WTC11 (cell line): ENCODE measurements at places on chromosomes 3 and 15. TPM values are rescaled to one million over a fixed set of nuclear protein-coding genes. Genes with fewer than 3 reads are reported as not detected.

The GRIP2 gene
- 11.4 to 12.0 TPM (median 11.7 TPM) in 3 replicates for total RNA-seq

- DNase-seq, result no peak
- no peak overlapping the region for H3K27ac ChIP-seq
- no peak overlapping the region for H3K4me3 ChIP-seq
- no peaks in the 10 kb centered on the region for H3K36me3 ChIP-seq
Observed at GRCh38 chr15:41148065-41148464, 32.0 kb upstream of the INO80 start.

GRCh38 chr3:168431491-168431890, 335.8 kb upstream of the GOLIM4 start:
- H3K27me3 ChIP-seq, result no peaks in the 10 kb centered on the region
- H3K4me1 ChIP-seq, result peaks cover 13% of the 10 kb centered on the region
- no peaks in the 10 kb centered on the region for H3K36me3 ChIP-seq
- no peak for DNase-seq

GRCh38 chr3:169203631-169204550, 459.6 kb downstream of the MECOM start:
- peaks cover 2% of the 10 kb centered on the region; the same call in 1 of the 2 replicates for H3K27me3 ChIP-seq
- H3K27ac ChIP-seq, result no peak overlapping the region
- no peaks in the 10 kb centered on the region for H3K36me3 ChIP-seq
- H3K4me3 ChIP-seq, result no peak overlapping the region
- H3K4me1 ChIP-seq, result peaks cover 17% of the 10 kb centered on the region

GRCh38 chr3:19074257-19074900, 73.9 kb upstream of the KCNH8 start:
- no peaks in the 10 kb centered on the region for H3K27me3 ChIP-seq
- peaks cover 35% of the 10 kb centered on the region for H3K36me3 ChIP-seq
- H3K4me3 ChIP-seq, result 0 out of 2 replicates have a peak overlapping the region, but pooled peaks have one; percentile 10

DNA sequence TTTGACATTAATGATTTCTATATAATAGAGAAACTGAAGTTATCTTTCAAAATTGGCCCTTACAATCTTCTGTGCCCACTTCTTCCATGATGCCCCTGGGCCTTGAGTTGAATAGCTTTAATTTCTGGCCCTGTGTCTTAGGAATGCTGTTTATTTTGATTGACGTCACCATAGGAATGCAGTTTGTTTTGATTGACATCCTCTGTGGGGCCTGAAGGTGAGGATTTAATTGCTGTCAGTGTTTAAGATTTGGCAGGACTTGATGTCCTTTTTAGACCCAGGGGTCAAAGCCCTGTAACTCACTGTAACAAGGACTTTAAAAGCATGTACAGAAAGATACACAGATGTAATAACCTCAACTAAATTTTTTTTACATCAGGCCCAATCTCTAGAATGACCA, 83.3 kb downstream of the GLDN start:
- H3K4me3 ChIP-seq, result no peak overlapping the region
- DNase-seq, result no peak
- H3K36me3 ChIP-seq, result peaks cover 13% of the 10 kb centered on the region
- no peaks in the 10 kb centered on the region; the same call in 1 of the 2 replicates for H3K27me3 ChIP-seq
- H3K27ac ChIP-seq, result no peak overlapping the region
- H3K4me1 ChIP-seq, result peaks cover 19% of the 10 kb centered on the region
